Fibroblast of skin of abdomen (primary cell): ENCODE measurements at places on chromosomes 1 and 21.

DNA sequence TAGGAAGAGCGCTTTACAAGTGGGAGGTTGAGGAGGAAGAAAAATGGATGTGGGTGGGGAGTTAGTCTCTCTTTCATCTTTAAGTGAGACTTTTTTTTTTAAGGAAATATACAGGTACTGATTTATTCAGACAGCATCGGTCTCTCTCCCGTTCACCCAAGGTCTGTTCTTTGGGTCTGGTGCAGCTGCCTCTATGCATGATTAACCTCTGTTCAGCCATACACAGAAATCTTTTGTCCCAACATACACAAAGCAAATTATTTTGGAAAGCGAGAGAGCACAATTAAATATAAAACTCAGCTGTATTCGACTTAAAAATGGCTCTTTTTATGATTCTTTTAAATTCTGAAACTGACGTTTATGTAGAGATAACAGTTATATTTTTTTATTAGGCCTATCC is 11.0 kb downstream of the PROX1 start:
- no peak for DNase-seq

- DNase-seq = peak; percentile 4
These were observed 1288.3 kb upstream of the B3GALT2 start for GRCh38 chr1:194474701-194475100.

DNA sequence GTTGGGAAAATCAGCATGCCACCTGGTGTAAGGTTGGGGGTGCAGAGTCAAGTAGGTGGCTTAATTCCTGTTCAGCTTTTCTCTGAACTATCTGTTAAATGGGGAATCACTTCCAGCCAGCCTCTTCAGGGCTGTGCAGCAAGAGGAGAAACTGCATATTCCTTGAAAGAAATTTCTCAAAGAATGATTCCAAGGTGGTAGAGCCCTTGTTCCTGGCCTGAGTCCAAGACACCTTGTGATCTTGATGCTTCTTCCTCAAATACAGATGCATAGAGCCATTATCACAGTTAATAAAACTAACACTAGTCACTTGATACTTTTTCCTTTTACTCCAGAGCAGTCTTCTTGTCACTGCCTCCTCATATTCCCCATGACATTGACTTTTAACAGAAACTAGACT is 5.2 kb downstream of the TXLNA start:
- DNase-seq = no peak

DNA sequence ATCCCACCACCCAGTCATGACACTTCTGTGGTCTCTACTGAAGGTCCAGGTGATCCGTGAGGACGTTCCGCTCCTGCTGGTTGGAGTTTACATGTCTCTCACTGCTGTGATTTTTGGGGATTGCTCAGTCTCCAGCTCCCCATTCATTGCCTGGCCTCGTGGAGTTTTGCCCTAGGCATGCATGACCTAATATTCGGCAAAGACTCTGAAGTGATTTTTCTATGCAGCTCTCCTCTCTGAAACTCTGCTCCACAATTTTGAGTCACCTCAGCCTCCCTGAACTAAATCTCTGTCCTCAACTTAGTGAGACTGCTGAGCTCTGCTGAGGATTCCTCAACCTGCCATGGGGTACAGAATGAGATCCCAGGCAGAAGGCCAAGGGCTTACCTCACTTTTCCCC is 174.4 kb upstream of the FGGY start:
- DNase-seq = no peak

- DNase-seq = no peak
These were observed 5.5 kb downstream of the GNG4 start for GRCh38 chr1:235643837-235644692.

DNA sequence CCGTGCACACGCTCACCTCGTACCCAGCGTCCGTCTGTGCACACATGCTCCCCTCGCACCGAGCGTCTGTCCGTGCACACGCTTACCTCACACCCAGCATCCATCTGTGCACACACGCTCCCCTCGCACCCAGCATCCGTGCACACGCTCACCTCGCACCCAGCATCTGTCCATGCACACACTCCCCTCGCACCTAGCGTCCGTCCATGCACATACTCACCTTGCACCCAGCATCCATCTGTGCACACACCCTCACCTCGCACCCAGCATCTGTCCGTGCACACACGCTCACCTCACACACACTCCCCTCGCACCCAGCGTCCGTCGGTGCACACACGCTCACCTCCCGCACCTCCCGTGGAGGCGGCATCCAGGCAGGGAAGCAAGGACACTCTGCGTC is 24.4 kb upstream of the COL18A1 start:
- DNase-seq = no peak

GRCh38 chr21:44337449-44337848 is 1.7 kb downstream of the CFAP410 start:
- no peak for DNase-seq

GRCh38 chr1:245091818-245092637 is 62.8 kb upstream of the KIF26B start:
- peak; percentile 96 for DNase-seq

GRCh38 chr1:207130252-207131036 is 26.4 kb downstream of the C4BPA start:
- DNase-seq = no peak

DNA sequence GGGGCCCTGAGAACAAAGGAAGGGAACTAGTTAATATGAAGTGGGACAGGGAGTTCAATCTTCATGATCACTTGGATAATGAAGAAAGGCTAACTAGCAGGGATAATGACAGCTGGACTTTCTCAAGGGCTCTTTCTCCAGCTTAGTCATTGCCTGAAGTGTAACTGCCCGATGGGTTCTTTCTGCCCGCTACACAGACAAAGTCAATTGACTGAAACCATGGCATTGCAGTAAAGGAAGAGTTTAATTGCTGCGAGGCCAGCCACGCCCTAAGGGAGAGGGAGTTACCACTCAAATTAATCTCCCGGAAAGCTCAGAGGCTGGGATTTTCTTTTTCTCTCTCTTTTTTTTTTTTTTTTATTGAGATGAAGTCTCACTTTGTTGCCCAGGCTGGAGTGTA is 16.6 kb upstream of the SLC2A5 start:
- DNase-seq = no peak

DNA sequence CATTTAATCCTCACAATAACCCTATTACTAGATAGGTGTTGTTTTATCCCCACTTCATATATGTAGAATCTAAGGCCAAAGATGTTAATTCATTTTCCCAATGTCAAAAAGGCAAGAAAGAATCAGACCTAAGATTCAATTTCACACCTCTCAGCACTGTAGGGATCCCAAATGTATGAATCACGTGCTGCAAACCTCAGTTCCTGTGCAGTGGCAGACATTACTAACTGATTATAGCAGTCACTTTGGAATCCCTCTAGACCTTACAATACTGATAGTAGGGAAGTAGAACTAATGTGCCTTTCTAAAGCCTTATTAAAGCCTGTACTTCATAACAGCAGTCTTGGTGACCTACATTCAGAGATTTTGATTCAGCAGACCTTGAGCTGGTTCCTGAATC is 2.3 kb downstream of the C1orf87 start:
- DNase-seq = peak; percentile 42

DNA sequence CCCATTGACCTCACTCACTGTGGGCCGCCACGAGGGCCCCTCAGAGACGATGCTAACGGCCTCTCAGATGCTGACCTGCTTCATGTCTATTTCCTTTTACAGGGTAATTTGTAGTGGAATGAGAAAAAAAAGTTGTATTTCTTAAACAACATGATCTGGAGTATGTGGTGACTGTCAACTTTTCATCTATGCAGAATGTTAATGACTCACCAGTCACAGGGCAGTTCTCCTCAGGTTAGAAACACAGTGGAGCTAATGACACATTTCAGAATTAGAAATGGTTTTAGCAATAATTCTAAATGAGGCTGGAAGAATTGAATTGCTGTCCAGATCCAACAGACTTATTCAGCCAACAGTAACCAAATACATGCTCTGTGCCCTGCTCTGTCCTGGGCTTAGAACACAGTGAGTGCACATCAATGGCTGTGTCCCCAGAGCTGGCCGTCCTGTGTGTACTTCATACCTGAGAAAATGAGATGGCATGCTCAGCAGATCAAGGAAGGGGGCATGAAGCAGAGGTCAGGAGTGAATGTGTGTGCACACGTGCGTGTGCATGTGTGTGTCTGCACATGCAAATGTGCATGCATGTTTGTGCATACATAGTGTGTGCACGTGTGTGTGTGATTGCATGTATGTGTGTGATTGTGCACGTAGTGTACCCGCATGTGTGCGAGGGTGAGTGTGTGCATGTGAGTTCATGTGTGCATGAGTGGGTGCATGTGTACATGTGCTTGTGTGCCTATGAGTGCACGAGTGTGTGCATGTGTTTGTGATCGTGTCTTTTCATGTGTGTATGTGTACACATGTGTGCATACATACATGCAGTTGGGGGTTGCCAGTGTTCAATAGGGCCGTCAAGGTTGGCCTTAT is 145.3 kb downstream of the PCBP3 start:
- no peak for DNase-seq

GRCh38 chr1:208825300-208825699 is 581.1 kb upstream of the PLXNA2 start:
- no peak for DNase-seq
